ENCODE measurements at places on chromosomes 3 and 15.

DNA sequence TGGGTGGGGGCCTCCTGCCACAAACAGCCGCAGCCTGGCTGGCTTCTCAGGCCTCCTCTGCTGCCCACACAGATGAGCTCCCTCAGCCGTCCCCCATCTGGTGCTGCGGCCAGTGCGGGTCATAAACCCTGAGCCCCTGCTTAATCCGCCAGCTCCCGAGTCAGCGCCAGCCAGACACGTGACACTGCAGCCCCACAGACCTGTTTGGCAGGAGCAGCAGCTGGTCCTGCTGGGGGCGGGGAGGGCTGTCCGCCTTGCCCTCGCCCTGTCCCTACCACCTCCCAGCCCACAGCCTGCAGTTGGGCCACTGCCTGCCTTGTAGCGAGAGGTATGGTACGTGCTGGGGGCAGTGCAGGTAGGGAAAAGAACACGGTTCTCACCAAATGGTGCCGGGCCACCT lies 86.2 kb downstream of the IQSEC1 start:
- DNase-seq: no peak

- no peak for DNase-seq
These were observed 322.6 kb upstream of the KCNH8 start for GRCh38 chr3:18825665-18826064.

DNA sequence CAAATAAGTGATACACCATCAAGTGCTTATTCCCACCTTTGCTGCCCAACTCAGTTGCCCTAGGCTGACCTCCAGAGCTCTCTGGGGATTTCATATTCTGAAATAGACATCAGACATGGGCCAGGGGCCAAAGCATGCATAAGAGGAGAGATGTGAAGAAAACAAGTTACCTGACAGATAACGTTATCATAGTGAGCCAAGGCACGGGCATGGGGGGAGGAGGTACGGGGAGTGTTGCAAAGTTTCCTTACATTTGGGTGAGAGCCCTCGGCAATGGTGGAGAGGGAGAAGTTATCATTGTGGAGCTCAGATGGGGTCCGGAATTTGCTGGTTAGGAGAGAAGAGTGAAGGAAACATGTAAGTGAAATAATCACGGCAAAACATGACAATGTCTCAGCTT lies 9.8 kb downstream of the CSPG5 start:
- DNase-seq: no peak

DNA sequence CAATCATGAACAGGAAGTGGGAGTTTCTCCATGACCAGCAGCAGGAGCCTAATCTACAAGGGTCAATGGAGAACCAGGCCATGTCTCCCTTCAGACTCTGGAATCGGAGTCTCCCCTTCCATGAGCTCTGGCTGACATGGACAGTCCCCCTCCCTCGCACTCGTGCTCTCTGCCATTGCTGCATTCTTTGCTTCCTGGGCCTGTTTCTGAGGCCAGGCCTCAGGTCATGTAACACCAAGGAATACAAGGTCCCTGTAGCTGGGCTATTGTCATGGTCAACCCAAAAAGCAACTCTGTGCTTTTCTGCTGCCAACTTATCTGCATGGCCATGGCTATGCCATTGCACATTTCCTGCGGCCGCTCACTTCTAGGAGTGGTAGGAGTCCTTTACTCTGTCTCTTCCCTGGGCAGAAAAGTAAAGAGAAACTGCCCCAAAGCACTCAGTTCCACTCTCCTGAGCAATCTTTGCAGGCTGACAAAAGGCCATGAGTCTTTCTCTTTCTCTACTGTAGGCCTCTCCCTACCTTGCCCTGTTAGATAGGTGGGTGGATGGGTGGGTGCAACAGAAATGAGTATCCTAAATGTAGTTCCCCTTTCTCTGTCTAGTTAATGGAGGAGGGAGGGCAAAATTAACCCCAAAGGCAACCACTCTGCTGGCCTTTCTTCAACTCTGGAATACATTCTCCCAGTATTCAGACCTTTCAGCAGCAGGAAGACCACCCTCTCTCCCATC lies 40.8 kb upstream of the PROK2 start:
- no peak for DNase-seq

DNA sequence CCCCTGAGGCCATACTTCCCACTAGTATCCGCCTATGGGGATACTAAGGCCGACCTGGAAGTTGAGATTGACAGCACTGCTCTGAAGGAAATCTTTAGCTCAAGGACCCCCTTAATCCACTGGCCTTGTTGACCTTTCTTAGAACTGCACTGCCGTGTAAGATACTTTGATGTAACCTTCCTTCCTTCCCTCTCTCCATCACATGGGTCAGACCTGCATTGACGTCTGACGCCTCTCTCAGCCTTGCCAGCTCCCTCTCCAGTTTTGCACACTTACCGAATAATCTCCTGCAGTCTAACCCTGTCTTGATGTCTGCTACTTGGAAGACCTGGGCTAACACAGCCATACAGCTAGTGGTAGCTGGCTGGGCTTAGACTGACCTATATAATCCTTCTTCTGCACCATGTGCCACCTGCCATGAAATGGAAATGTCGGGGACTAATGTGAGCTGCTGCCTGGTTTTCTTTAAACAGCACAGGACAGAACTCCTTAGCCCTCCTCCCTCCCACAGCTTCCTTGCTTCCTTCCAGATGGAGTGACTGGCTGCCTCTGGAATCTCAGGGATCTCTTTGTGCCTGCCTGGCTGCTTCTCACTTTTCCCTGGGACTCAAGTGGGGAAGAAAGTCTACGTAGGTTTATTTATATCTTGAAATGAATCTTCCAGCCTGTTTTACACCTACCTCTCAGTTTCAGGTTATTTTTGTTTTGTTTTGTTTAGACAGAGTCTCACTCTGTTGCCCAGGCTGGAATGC lies 39.2 kb upstream of the HERC1 start:
- no peak for DNase-seq

DNA sequence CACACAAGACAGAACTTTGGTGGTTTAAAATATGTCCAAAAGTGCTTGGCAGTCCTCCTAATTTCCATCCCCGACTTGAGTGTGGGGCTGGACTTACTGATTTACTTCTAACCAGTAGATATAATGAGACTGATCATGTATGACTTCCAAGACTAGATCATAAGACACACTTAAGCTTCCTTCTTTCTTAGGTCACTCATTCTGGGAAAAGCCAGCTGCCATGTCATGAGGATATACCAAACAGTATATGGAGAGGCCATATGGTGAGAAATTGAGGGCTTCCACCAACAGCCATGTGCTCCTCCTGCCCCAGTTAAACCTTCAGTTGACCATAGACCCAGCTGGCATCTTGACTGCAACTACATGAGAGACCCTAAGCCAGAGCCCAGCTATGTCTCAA lies 282.8 kb upstream of the PROK2 start:
- DNase-seq: no peak

DNA sequence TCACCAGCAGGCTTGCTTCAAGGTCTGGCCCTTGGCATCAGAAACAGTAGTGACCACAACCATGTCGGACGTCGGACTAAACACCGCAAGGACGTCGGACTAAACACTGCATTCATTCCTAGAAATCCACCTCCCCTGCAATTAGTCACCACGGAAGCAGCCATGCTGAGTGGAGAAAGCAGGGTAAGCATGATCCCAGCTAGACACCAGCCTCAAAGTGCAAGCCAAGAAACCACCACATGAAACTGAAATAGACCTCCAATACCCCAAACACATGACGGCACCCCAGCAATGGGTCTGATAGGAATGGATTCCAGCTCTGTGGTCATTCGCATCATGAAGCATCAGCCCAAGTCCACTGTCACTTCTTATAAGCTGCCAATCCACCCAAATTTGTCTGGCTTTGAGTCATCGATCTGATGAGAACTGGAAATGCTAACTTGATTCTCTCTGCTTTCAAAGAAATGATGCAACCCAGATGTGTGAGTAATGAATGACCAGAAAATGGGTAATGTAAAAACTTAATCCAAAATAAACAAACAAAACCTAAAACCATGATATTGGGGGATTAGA lies 348.3 kb upstream of the TMCO5A start:
- DNase-seq: no peak

GRCh38 chr3:165406425-165406824 lies 210.2 kb upstream of the SLITRK3 start:
- no peak for DNase-seq

DNA sequence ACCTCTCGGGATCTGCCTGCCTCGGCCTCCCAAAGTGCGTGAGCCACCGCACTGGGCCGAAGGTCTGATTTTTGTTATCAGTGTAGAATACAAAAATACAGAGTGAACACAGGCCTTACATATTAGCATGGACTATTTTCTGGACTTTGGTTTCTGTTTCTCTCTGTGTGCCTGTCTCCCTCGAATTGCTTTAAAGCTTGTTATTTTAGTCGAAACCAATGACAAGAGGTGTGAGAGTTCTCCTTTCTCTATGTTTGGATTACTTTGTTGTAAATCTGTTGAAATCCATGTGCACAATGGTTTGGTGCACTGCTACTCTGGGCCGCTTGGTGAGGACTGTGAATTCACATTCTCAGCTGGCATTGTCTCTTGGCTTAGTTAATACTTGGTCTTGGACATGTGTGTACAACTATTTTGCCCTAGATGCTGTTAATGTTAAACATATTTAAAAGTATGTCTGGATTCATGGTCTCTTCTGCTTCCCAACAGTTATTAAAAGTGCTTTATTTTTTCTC lies 23.9 kb downstream of the MED12L start:
- DNase-seq: no peak

All from activated CD4-positive, alpha-beta T cell treated with anti-CD3 and anti-CD28 coated beads, Interleukin-2, amount 50 U/mL, for 4 hours (primary cell).